ENCODE measurements at places on chromosomes 4 and X. TPM values are rescaled to one million over a fixed set of nuclear protein-coding genes. Genes with fewer than 3 reads are reported as not detected.

DNA sequence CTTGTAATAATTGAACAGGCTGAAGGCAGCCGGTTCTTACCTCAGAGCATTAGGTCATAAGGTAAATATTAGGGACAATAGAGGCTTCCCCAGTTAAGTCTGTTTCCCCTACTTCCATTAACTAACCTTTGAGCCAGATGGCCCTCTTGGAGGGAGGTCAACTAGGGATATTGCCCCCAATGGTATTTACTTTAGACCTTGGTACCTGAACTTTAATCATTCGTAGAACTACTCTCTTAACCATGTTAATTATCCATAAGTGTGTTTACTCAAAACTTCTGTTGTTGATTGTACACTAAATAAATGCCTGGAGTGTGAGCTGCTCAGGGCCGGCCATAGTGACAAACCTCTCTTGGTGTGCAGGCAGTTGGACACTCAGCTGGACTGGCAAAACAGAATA is 1843.5 kb upstream of the AGA start:
- DNase-seq, result no peak

DNA sequence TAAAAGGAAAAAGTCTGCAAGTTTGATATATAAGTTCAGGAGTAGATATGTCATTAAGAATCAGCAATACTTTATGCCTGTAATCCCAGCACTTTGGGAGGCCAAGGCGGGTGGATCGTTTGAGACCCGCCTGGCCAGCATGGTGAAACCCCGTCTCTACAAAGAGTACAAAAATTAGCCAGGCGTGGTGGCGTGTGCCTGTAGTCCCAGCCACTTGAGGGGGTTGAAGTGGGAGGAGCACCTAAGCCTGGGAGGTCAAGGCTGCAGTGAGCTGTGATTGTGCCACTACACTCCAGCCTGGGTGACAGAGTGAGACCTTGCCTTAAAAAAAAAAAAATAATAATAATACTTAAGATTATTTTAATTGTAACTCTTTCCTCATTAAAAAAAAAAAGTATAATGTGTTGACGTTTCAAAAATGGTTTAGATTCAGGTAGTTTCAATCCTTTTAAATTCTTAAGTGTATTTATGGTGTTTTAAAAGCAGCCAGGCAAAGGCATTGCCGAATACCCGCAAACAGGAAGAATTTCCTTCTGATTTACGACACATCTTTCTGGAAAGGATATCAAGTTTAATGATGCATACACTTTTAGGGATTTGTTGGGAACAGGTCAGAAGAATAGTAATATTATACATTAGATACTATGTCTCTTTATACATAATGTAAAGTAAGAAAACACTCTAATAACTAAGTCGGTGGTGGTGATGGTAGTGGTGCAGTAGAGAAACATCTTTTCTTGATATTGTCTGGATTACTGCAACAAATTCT is 80.9 kb downstream of the KDM6A start:
- DNase-seq, result no peak

Gene CDX4
- not detected for total RNA-seq

Gene QRFPR
- not detected for total RNA-seq

DNA sequence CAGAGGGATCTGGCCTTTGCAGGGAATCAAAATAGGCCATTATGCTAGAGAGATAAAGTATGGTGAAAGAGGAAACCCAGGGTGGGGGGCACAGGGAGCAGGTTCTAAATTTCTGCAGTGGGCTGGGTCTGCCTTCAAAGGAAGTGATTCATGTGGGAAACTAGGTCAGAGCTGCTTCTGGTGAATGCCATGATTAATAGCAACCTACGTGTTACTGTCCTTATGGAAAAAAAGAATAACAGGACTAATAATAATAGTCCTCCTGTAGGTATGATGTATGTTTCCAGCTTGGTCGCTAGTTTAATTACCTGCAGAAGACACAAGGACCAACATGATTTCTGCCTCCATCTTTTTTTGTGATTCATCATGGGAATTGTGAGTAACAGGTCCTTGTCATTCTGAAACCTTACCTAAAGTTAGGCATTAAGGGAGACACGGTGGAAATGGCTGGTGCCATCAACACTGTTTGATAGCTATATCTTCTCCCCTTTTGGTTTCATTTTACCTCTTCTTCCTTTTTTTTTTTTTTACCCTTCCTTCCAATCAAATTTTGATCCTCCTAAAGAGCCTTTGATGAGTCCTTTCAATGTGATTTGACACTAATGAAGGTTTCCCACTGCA is 180.4 kb downstream of the CPEB2 start:
- DNase-seq, result peak; percentile 26

Gene MAGEB17
- 0.13 TPM for total RNA-seq

DNA sequence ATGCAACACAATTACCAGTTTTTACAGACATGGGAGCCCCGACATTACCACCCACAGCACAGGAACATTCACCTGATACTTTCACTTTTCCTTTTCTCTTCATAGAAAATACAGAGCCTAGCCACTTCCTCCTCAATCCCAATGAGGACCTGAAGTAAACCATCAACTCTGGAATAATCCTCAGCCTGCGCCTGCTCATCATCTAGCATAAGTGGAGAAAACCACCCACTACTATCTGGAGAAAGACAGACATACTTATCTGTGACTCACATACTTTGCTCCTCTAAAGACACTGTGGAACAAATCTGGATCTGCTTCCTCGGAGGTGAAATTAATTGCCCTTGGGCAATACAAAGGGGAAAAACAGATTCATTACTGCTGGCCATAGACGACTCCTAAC is 47.8 kb downstream of the ZCCHC13 start:
- DNase-seq, result no peak

- DNase-seq, result no peak
Observed at GRCh38 chr4:167642250-167642649, 408.0 kb upstream of the SPOCK3 start.

- DNase-seq, result peak; percentile 61
Observed at GRCh38 chrX:70044541-70045245, 5.0 kb downstream of the AWAT2 start.

- peak; percentile 3 for DNase-seq
Observed at GRCh38 chr4:27828843-27829242, 968.2 kb downstream of the STIM2 start.

GRCh38 chr4:48027653-48028052 is 11.1 kb downstream of the NIPAL1 start:
- DNase-seq, result no peak

- no peak for DNase-seq
Observed at GRCh38 chr4:138925495-138925894, 90.1 kb upstream of the NOCT start.

Gene SPP1
- not detected for total RNA-seq
